ENCODE measurements at places on chromosomes 12 and 14. TPM values are rescaled to one million over a fixed set of nuclear protein-coding genes. Genes with fewer than 3 reads are reported as not detected.

ATP2B1 gene
- total RNA-seq: 60.2 TPM

DNA sequence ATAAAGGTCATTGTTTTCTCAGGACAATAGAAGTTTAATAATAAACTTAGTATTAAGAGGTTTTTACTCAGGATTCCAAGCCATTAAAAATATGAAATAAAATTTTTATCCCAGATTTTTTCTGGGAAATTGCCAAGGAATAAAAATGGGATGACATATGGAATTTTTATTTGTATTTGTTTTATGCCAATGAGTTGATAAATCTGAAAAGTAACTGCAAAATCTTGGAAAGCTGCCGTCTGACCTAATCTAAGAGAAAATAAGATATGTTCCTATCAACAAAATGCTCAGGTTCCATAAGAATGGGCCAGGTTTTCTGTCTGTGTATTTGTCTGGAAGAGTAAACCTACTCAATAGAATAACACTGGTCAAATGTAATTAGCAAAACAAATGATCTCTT is 22.2 kb upstream of the KERA start:
- no peak for DNase-seq

STXBP6 gene
- total RNA-seq: 35.3 TPM

- DNase-seq: no peak
Observed at GRCh38 chr12:97300891-97301290, 161.7 kb upstream of the RMST start.

DNA sequence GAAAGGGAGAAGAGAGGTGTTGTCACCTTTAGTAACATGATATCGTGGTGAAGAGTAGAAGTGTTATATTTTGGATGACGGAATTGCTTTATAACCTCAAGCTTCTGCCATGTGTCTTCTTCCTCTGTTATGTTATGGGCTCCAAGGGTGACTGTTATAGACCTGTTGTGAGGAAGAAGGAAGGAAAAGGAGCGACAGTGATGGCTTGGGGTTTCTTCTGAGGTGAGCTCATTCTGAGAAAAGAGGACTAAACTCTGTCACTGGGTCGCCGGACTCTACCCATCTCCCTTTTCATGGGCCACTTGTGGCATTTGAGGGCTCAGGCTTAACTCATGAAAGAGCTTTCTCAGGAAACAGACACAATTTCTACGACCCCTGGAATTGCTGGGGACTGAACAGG is 1.6 kb downstream of the CMA1 start:
- no peak for DNase-seq

GRCh38 chr12:99600388-99600787 is 47.2 kb upstream of the GARIN6 start:
- no peak for DNase-seq

DNA sequence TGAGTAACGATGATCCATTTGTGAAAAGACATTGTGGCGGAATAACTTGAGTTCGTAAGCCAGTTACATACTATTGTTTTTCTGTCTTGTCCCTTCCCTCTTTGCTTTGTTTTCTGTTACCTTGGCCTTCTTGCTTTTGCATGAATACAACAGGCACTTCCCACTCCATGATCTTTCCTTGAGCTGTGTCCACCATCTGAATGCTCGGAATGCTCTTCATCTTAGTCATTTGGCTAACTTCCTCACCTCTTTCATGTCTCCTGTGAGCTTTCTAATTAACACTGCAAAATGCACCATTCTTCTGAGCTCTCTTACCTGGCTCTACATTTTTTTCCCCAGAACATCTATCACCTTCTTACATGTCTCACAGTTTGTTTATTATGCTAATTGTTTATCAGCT is 10.0 kb downstream of the KNTC1 start:
- no peak for DNase-seq
